Upper lobe of left lung (tissue), 6 donors: ENCODE measurements at places on chromosomes 5 and 9. TPM values are rescaled to one million over a fixed set of nuclear protein-coding genes. Genes with fewer than 3 reads are reported as not detected.

The ANKRD20A1 gene
- total RNA-seq, result 0.98 TPM

The PTGS1 gene
- total RNA-seq, result 5.1 TPM

The ENTREP1 gene
- 28.6 TPM for total RNA-seq

DNA sequence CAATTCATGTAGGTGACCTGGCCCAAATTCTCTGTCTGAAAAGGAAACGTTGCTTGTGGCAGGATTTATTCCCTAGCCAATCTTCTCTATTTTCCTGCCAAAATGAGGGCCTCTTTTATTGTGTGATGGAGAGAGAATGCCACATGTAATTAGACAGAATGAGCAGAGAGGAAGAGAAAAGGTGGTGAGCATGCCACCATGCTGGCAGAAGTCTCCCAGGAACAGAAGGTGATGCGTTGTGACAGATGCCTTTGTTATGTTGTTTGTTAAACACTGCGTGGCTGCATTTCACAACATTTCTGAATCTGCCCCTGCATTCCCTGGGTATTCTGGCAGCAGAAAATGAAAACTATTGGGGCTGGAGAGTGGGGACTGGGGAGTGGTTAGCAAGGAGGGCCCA is 577.6 kb downstream of the TLR4 start:
- H3K4me1 ChIP-seq, result no peaks in the 10 kb centered on the region
- no peaks in the 10 kb centered on the region for H3K27me3 ChIP-seq
- no peaks in the 10 kb centered on the region for H3K36me3 ChIP-seq
- DNase-seq, result no peak

DNA sequence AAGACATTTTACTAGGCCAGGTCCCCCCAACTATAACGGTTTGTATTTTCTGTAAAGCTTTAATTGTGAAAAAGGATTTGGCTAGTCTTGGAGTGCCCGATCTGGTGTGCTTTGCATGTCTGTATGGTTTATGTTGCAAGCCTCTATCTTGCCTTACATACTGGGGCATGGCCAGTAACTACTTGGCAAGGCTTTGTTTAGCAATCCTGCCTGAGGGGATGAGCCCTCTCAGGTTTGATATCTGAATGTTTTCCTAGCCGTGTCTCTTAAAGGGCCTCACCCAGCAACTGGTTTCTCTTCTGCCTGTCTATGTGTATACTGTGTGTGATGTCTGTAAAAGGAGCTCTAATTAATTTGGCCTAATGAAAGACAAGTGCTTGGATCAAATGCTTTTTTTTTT is 61.3 kb upstream of the SPINK5 start:
- DNase-seq, result no peak
- no peak overlapping the region for H3K4me3 ChIP-seq
- H3K36me3 ChIP-seq, result no peaks in the 10 kb centered on the region
- H3K27me3 ChIP-seq, result no peaks in the 10 kb centered on the region
- H3K4me1 ChIP-seq, result no peaks in the 10 kb centered on the region
- H3K27ac ChIP-seq, result no peak overlapping the region

DNA sequence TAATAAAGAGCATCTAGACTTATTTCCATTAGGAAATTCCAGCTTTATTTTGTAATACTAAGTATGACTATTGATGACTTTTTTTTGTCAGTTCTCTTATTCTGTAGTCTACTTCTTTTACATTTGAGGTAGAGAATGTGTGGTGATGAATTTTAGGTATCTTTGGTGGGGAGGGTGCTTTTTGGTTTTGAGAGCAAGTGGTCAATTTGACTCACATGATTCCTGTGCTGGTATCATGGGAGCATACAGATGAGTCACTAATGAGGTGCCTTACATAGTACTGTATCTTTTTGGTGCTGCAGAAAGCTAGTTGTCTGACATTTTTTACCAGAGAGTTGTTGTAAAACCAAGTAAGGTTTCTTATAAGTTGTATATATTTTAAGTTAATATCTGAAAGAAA is 35.3 kb downstream of the ERBIN start:
- no peak for DNase-seq
- no peak overlapping the region for H3K27ac ChIP-seq
- H3K27me3 ChIP-seq, result no peaks in the 10 kb centered on the region
- H3K36me3 ChIP-seq, result no peaks in the 10 kb centered on the region
- peaks cover 20% of the 10 kb centered on the region for H3K4me1 ChIP-seq

DNA sequence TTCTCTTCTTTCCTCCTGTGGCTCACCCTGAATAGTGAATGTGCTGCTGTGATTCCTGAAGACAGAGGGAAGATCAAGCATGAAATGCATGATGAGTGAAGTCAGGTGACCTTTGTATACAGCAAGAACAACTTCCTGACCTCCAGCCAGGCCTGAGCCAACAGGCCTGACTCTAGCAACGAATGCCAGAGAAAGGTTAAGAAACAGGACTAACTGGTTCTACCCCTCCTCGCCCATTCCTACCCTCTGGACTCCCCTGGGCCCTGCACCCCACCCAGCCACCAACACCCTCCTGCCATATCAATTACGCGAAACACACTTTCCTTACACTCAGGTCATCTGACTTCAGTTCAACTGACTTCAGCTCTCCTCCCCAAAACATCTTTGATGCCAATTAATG is 4.9 kb downstream of the SUSD1 start:
- no peaks in the 10 kb centered on the region for H3K36me3 ChIP-seq
- DNase-seq, result peak; percentile 70
- H3K4me1 ChIP-seq, result peaks cover 28% of the 10 kb centered on the region
- H3K4me3 ChIP-seq, result no peak overlapping the region

- H3K4me1 ChIP-seq, result no peaks in the 10 kb centered on the region
- no peak for DNase-seq
- H3K4me3 ChIP-seq, result no peak overlapping the region
- H3K27ac ChIP-seq, result no peak overlapping the region
- H3K36me3 ChIP-seq, result no peaks in the 10 kb centered on the region
Measured at GRCh38 chr5:121630402-121630801, 221.3 kb upstream of the FTMT start.

- H3K27ac ChIP-seq, result no peak overlapping the region
- H3K27me3 ChIP-seq, result no peaks in the 10 kb centered on the region
- H3K4me3 ChIP-seq, result no peak overlapping the region
- H3K36me3 ChIP-seq, result no peaks in the 10 kb centered on the region
- peaks cover 10% of the 10 kb centered on the region for H3K4me1 ChIP-seq
Measured at GRCh38 chr9:123834889-123835562, 94.9 kb downstream of the DENND1A start.

GRCh38 chr5:55226027-55226933 is 835 bp downstream of the MCIDAS start:
- H3K27ac ChIP-seq, result no peak overlapping the region
- H3K4me3 ChIP-seq, result no peak overlapping the region
- peak; percentile 88 for DNase-seq
- H3K4me1 ChIP-seq, result peaks cover 29% of the 10 kb centered on the region
- no peaks in the 10 kb centered on the region for H3K27me3 ChIP-seq
